ENCODE measurements at places on chromosomes 4 and X. TPM values are rescaled to one million over a fixed set of nuclear protein-coding genes. Genes with fewer than 3 reads are reported as not detected.

- no peaks in the 10 kb centered on the region for H3K27me3 ChIP-seq
- peaks cover 3% of the 10 kb centered on the region for H3K36me3 ChIP-seq
- H3K4me1 ChIP-seq, result peaks cover 42% of the 10 kb centered on the region
- peak overlapping the region; percentile 66 for H3K4me3 ChIP-seq
- no peak for DNase-seq
- peak overlapping the region; percentile 82 for H3K27ac ChIP-seq
These were observed 869 bp downstream of the TMEM184C start for GRCh38 chr4:147617841-147618691.

DNA sequence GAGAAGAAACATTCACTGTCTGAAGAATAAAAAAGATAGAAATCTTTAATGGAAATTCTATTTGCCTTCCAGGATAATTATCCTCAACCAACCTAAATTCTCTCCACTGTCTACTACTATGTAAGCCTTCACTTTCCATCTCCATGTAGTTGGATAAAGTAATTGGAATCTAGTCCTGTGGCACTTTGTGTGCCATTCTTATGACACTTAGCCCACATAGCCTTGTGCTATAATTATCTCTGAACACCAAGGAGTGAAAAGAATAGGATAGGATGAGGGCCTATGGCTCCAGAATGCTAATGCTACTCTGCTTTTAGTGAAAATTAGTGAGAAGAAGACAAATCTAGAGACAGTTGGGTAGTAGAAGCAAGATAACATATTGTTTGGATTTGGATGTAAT is 20.2 kb downstream of the PRSS48 start:
- peaks cover 29% of the 10 kb centered on the region for H3K4me1 ChIP-seq
- H3K4me3 ChIP-seq, result no peak overlapping the region
- H3K27me3 ChIP-seq, result no peaks in the 10 kb centered on the region

DNA sequence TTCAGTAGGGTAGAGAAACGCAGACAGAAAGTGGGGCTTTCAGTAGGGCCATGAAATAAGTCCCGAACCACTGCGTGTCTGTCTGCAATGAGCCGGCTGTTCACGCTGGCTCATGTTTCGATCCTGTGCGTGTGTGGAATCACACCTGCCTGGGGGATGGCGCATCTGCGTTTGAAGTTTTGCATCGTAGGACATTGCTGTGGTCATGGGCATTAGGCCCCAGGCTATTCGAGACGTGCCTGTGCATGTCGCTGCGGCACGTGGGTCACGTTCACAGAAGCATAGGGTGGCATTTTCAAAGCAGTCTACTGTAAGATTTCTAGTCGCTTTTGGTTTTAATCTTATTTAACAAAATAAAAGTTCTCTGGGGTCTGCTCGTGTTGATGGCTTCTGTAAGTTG is 25.5 kb upstream of the HGFAC start:
- no peak overlapping the region for H3K27ac ChIP-seq
- no peaks in the 10 kb centered on the region for H3K27me3 ChIP-seq
- DNase-seq, result peak; percentile 17
- no peak overlapping the region for H3K4me3 ChIP-seq
- no peaks in the 10 kb centered on the region for H3K4me1 ChIP-seq
- H3K36me3 ChIP-seq, result peaks cover 49% of the 10 kb centered on the region

DNA sequence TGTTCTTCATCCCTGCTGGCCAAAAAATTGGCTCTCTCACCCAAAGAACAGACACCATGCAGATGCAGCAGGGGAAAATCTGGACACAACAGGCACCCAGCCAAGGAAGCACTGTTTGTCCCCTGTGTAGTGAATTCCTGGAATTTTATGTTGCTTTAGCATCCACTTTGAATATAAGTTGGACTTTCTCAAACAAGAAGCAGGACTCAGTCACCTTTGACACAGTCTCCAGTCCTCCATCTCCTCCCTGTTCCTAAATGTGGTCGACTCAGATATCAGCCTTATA is 11.8 kb downstream of the ZNF182 start:
- H3K4me3 ChIP-seq, result no peak overlapping the region
- no peaks in the 10 kb centered on the region for H3K4me1 ChIP-seq
- no peaks in the 10 kb centered on the region for H3K27me3 ChIP-seq
- no peaks in the 10 kb centered on the region for H3K36me3 ChIP-seq

DNA sequence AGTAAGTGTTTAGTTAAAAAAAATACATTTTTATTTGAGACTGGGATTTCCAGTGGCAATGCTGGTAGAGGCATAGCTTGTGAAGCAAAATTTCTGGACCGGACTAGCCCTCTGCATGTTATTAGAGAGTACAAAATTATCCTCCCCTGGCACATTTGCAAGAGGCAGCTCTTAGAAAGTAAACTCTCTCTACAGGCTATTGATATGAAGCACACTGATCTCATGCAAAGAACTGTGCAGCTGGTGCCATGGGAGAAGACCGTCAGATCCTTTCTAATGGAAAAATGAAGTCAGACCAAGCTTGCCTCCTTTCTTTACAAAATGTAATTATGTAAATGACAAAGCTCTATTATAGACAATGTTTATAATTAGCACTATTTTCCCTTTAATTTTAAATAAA is 2717.2 kb downstream of the PCDH7 start:
- no peaks in the 10 kb centered on the region for H3K36me3 ChIP-seq
- DNase-seq, result no peak
- H3K27me3 ChIP-seq, result no peaks in the 10 kb centered on the region

DNA sequence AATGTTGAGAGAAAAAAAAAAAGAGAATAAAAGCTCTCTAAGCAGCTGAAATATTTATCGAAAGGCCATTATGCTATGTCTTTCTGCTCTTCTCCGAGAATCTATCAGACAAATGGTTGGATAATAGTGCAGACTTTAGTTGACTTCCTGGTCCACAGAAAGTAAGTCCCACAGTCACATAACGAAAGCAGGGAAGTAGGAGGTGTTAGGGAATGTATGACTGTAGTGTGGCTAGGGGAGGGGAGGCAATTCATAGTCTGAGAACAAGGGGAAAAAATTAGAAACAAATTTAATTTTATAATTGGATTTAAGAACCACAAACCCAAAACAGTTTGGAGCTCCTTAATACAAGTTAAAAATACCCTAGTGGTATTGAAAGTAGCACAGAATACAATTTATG is 79.7 kb upstream of the VEGFC start:
- H3K27ac ChIP-seq, result no peak overlapping the region
- no peaks in the 10 kb centered on the region for H3K27me3 ChIP-seq
- H3K4me1 ChIP-seq, result no peaks in the 10 kb centered on the region
- H3K4me3 ChIP-seq, result no peak overlapping the region
- no peaks in the 10 kb centered on the region for H3K36me3 ChIP-seq

DNA sequence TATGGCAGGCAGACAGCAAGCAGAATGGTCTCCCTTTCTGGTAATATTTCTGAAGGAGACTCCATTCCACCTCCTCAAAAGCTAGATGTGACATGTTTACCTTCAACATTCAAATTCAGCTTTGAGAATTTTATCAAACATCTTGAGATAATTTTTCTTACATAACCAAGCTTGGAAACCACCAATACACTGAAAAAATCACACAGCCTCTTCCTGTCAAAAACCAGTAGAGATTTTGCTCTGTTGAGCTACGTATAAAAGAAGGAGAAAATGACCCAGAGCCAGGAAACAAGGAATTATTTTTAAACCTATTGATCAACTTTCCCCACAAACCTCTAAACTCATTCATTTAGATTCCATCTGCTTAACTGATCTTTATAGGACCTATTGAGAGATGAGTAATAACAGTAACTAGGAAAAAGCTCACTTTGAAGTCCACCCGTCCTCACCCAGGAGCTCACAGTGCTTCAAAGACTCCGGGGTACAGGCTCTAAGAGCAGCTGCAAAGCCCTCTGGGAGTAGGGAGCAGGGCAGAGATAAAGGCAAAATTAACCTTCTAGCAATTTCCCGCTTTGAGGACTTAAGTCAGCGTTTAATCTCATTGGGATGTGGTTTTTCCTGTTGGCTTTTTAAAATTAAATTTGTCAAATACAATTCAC is 318.2 kb upstream of the RASGEF1B start:
- no peaks in the 10 kb centered on the region for H3K27me3 ChIP-seq
- peaks cover 12% of the 10 kb centered on the region for H3K4me1 ChIP-seq
- H3K27ac ChIP-seq, result no peak overlapping the region
- H3K4me3 ChIP-seq, result no peak overlapping the region

DNA sequence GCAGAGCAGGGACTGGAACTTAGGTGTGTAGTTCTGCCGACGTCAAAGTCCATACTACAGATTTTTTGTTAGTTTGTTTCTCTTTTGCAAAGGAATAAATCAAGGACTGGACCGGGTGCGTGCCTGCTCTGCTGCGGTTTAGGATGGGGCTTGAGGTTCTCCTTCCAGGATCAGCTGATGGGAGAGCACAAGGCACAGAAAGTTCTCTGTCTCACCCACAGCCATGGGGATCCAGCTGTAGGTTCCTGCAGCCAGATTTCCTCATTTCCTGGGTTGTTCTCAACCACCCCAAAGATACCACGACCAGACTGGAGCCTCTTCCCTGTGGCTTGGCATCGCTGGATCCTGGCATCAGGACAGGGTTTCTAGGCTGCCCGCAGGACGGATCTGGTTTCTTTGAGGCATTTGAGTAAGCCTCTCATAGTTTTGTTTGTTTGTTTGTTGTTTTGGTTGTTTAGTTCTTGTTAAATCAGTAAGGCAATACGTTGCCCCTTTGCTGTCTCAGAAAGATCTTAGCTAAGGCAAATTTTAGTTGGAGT is 789 bp upstream of the SRPX start:
- H3K27me3 ChIP-seq, result no peaks in the 10 kb centered on the region
- H3K27ac ChIP-seq, result peak overlapping the region; percentile 76

DNA sequence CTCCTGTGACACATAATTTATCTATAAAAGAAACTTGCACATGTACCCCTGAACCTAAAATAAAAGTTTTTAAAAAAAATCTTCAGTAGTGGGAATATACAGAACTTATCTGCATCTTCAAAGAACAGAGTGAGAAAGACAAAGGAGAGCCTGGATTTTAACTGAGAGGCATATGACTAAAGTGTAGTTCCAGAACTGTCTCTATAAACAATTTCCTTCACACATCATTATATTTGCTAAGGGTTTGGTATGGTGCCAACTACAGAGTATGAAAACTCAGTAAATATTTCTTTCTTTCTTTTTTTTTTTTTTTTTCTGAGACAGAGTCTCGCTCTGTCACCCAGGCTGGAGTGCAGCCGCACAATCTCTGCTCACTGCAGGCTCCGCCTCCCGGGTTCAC is 49.9 kb upstream of the NFKB1 start:
- no peaks in the 10 kb centered on the region for H3K36me3 ChIP-seq
- H3K4me1 ChIP-seq, result no peaks in the 10 kb centered on the region
- no peak overlapping the region for H3K27ac ChIP-seq
- no peak overlapping the region for H3K4me3 ChIP-seq

- DNase-seq, result peak; percentile 79
- no peak overlapping the region for H3K27ac ChIP-seq
These were observed 132.9 kb downstream of the MSL3 start for GRCh38 chrX:11890836-11891514.

DNA sequence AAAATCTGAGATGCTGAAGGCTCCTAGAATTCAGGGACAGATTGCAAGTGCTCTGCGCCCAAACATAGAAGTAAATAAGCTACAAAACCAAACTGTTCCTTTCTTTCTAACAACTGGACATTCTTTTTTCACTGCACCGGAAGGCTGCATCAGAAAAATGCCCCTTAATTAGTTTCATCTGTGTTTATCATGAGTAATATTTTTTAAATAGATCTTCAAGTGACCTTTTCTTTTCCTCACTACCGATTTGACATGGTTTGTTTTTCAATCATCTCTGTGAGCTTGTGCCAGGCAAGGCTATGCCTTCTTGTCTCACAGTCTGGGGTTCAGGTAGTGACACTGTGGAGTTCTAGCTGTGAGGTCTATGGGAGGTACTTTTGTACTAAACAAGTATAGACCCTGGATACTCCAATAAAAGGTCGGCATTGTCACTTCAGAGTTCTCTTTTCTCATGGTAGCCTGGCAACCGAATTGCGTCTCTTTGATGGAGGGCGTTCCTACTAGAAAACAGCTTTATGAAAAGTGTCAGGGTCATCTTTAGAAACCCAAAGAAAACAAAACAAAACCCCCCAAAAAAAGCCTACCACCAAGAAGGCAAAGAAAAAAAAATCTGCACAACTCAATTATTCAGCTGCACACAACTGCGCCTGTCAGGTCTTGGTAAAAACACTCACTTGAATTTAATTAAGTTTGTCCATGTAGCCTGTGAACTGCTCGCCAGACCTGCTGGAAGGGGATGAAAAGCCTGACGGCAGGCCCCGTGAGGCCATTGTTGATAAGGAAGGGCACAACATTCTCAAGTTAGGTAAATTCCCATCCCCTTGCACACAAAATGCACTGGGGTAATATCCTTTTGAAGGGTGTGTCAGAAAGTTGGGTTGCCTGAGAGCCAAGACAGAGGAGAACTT is 22.8 kb upstream of the ADAMTS3 start:
- no peaks in the 10 kb centered on the region for H3K4me1 ChIP-seq
- no peaks in the 10 kb centered on the region for H3K27me3 ChIP-seq
- H3K36me3 ChIP-seq, result no peaks in the 10 kb centered on the region
- DNase-seq, result no peak

GRCh38 chr4:25592736-25593135 is 62.9 kb upstream of the SLC34A2 start:
- no peak for DNase-seq
- H3K36me3 ChIP-seq, result no peaks in the 10 kb centered on the region
- H3K4me1 ChIP-seq, result no peaks in the 10 kb centered on the region
- H3K4me3 ChIP-seq, result no peak overlapping the region

DNA sequence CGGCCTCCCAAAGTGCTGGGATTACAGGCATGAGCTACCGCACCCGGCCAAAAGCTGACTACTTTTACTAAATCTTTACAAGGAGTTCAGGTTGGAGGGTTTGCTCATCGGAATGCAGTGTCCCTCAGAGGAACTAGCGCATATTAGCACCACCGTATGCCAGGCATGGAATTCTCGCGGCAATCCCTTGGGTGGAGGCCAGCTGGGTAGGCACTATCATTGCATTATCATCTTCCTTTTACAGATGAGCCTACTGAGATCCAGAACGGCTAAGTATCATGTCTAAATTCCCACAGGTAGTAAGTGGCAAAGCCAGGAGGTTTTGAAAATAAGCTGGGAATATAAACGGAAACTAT is 6.1 kb upstream of the CXorf66 start:
- no peak for DNase-seq
- H3K27ac ChIP-seq, result no peak overlapping the region
- H3K4me3 ChIP-seq, result no peak overlapping the region
- H3K27me3 ChIP-seq, result no peaks in the 10 kb centered on the region

GRCh38 chr4:136690360-136690759 is 841.9 kb downstream of the PCDH18 start:
- no peak for DNase-seq
- H3K27ac ChIP-seq, result no peak overlapping the region
- H3K27me3 ChIP-seq, result no peaks in the 10 kb centered on the region

Gene FAM184B
- under 0.01 TPM for polyA plus RNA-seq

Gene CACNA1F
- polyA plus RNA-seq, result not detected

Gene DCAF8L2
- not detected for polyA plus RNA-seq

Gene TCEAL6
- polyA plus RNA-seq, result 0.63 TPM

Gene RENBP
- 15.1 TPM for polyA plus RNA-seq

Gene FGFBP1
- polyA plus RNA-seq, result 10.6 TPM

Gene TBC1D19
- polyA plus RNA-seq, result 1.4 TPM

Gene HTR2C
- not detected for polyA plus RNA-seq

Gene PPARGC1A
- 8.6 TPM for polyA plus RNA-seq

Gene RNF150
- polyA plus RNA-seq, result 0.60 TPM

Gene HSPA4L
- polyA plus RNA-seq, result 1.5 TPM

Gene UBE2A
- 93.1 TPM for polyA plus RNA-seq

Gene FRMD7
- under 0.01 TPM for polyA plus RNA-seq

Data from sigmoid colon (tissue), 7 donors.